ENCODE measurements at places on chromosomes 12 and 14.

DNA sequence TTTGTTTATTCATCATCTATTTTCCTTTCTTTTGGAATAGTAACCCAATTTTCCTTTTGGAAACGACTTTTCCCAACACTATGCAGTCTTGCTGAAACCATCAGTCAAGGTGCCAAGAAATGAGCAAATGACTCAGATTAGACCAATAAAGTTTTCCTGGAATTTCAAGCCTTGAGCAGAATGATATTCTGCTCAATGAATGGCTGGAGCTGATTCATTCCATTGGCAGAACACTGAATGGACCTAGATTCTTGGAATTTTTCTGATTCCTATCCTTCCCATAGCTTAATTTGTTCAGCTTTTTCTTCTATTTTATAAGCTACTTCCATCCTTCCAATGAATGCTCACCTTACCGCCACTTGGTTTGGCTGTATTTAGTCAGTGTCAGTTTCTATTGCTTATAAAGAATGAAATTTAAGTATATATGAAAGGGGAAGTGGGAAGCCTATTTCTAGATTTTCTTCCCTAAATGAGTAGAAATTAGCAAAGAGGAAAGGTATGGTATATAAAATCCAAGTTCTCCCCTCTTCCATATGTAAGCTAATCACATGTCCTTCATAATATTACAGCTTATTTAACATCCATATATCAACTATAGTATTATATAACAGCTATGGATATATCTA is 89.0 kb downstream of the C14orf39 start:
- DNase-seq: no peak

DNA sequence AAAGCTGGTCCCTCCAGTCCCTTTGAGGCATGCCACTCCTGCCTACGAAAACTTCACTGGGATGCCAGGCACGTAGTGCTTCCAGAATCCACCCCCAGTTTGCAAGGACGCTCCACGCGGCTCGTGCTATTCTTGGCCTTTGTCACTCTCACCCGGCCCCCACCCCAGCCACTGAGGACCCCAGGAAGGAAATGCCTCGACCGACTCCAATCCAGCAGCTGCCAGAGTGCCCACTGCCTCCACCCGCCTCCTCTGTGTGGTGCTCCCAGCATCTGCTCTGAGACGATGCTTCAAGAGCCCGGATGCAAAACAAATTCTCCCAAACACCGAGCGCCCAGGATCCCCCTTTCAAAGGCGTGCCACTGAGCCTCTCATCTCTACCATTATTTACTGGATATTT is 123.9 kb downstream of the RFLNA start:
- DNase-seq: no peak

DNA sequence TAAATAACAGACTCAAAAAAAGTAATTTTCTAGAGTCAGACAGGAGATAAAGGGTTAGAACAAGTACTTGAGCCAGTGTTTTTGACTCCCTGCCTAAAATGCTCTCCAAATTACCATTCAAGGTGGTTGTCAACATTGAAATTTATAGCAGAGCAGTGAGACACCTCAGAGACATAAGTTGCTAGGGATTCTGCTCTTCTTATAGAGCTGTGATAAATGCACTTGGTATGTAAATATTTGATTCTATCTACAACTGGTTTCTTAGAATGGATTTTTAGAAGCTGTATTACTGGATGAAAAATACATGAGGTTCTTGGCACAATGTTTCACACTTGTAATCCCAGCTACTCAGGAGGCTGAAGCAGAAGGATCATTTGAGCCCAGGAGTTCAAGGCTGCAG is 83.9 kb upstream of the OSBPL8 start:
- no peak for DNase-seq

DNA sequence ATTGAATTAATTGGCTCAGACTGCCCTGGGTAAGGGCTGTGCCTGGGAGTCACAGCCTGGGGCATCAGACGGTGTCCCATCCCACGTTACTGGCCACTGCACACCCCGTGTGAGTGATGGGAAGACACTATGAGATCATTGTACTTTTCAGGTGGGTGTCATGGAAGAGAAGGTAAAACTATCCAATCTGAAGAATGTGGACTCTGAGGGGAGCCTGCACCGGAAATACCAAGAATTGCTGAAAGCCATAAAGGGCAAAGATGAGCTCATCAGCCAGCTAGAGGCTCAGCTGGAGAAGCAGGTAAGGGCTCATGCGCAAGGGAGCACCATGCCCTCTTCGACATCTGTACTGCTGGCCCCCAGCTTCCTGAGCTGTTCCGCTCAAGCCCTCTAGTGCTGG is 24.0 kb downstream of the PLEKHH1 start:
- DNase-seq: no peak

DNA sequence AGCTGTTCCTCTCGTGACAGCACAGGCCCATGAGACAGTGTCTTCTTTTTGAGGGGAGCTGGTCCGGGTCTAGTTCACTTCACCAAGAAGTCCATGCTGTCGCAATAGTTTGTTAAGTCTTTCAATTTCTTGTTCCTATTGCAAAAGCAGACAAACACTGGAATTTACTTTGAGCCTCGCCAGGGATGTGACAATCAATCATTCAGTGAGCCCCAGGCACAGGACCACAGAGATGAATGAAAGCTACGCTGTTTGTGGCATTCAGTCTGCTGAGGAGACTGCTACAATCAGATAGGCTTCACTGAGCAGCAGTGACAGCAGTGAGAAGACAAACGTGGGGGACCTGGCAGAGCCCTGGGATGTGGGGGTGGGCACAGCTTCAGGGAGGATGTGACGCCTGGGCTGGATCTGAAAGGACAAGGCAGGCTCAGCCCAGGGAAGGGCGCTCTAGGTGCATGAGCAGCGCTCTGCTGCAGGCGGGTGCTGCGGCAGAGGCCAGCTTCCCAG is 35.5 kb downstream of the TCTN1 start:
- DNase-seq: no peak

Data from glutamatergic neuron (in vitro differentiated cells).